ENCODE measurements at places on chromosomes 16 and 17.

DNA sequence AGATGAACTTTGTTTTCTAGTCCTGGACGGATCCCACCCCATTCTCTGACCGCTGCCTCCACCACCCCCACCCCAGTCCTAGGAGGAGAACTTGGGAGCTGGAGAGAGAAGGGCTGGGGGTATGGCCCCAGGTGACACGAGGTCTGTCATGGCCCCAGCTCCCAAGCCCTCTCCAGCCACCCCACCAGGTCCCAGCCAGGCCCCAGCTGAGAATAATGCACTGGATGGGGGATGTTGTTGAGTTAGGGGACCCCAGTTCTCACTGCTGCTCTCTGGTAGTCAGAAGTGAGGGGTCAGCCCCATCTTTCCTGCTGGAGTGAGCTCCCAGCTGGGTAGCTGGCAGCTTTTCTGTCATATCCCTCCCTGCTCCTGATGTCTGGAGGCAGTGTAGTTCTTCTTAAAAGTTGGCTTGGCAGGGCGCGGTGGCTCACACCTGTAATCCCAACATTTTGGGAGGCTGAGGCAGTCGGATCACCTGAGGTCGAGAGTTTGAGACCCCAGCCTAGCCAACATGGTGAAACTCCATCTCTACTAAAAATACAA is 4.6 kb upstream of the COL1A1 start:
- no peak for DNase-seq

GRCh38 chr17:80856863-80857755 is 134.5 kb upstream of the CHMP6 start:
- no peak for DNase-seq

DNA sequence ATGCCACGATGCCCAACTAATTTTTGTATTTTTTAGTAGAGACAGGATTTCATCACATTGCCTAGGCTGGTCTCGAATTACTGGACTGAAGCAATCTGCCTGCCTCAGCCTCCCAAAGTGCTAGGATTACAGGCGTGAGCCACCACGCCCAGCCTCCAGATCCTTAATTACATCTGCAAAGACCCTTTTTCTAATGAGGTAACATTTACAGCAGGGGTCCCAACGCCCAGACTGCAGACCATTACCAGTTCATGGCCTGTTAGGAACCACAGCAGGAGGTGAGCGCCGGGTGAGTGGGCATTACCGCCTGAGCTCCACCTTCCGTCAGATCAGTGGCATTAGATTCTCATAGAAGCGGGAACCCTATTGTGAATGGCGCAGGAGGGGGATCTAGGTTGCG is 4.0 kb upstream of the RAB11FIP4 start:
- DNase-seq: no peak

- DNase-seq: no peak
These were observed 1.0 kb downstream of the MCRIP1 start for GRCh38 chr17:81831957-81832607.

GRCh38 chr16:47016700-47017133 is 43.2 kb upstream of the DNAJA2 start:
- no peak for DNase-seq

GRCh38 chr16:50396761-50397535 is 28.2 kb upstream of the BRD7 start:
- no peak for DNase-seq

DNA sequence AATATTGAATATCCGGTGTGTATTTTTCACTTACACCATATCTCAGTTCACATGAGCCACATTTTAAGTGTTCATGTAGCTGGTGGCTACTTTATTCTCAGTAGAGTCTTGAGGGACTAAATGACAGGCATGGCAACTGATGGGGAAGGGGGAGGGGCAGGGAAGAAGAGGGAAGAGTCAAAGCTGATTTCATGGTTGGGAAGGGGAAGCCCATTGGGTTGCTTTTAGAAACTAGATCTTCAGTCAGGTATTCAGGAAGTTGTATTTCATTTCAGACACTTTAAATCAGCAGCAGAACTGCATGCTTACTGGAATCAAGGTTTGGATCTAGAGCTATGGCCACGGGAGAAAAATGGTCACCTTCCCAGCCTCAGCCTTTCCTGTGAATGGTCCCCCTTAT is 2.9 kb upstream of the WIPI1 start:
- DNase-seq: no peak

DNA sequence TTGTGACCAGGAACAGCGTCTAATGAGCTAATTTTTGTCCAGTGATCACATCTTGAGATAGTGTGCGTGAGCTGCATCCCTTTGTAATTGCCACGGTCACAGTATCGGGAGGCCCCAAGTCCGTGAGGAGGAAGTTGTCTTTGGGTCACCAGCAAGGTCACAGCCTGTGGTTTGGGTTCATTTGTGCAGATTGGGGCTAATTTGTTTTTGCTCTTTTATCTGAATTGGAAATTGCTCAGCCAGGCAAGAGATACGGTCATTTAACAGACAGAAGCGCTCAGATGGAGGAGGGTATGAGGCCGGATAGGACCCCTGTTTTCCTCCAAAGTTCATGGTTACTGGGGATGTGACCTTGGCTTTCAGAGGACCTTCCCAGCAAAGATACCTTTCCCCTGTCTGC is 174.1 kb downstream of the SNX29 start:
- DNase-seq: no peak

DNA sequence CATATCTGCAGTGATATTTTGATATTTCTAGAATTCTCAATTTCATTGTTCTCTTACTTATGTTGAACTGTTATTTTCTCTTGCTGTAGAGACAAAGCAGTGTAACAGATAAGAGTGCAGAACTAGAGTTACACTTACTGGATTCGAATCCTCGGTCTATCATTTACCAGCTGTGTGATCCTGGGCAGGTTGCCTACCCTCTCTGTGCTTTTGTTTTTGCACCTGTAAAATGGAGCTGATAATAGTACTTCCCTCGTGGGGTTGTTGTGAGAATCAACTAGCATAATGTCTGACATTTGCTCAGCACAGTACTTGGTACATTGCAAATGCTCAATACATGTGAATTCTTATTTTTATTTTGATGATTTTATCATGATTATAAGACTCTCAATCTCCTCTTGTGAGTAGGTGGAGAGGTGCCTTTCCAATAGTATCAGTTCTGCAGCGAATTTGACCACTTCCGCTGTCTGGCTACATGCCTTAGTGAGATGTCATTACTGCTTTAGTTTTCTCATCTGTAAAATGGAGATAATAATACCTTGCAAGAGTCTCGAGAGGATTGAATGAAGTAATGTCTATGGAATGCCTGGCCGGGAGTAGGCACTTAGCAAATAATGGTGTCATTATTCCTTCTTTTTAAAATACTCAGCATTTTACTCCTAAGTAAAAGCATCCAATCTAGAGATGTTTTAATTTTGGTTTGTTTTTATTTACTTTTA is 312.2 kb upstream of the MAF start:
- DNase-seq: no peak

- DNase-seq: no peak
These were observed 2.1 kb upstream of the MFAP4 start for GRCh38 chr17:19388791-19389785.

DNA sequence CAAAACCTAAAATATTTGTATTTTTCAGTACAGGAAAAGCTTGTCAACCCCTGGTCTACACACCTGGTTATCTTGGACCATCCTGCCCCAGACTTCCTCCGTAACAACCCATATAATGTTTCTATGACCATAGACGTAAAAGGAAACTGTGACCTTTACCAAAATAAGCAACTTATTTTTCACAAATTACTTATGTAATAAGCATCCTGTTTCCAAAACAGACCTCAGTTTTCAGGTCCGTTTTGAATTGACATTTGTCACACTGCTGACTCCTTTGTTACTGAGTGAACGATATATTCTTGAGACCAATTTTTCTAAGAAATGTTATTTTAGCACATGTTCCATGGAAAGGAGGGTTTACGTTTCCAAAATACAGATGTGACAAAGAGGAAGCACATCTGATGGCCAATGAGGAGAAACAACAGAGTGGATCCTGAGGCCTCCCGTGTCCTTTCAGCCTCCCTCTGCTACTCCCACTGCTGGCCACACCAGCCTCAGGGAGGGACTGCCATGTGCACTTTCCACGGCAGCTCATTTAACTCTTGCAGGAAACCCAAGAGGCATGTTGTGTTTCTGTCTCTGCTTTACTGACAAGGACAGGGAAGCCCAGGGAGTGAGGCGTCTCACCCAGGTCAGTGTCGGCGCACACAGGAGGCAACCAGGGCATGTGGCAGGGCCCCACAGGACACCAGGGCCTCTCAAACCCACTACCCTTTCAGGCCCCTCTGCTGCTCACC is 20.1 kb upstream of the ALDH3A1 start:
- no peak for DNase-seq

- DNase-seq: no peak
These were observed 16.7 kb upstream of the ADGRG1 start for GRCh38 chr16:57611706-57612105.

DNA sequence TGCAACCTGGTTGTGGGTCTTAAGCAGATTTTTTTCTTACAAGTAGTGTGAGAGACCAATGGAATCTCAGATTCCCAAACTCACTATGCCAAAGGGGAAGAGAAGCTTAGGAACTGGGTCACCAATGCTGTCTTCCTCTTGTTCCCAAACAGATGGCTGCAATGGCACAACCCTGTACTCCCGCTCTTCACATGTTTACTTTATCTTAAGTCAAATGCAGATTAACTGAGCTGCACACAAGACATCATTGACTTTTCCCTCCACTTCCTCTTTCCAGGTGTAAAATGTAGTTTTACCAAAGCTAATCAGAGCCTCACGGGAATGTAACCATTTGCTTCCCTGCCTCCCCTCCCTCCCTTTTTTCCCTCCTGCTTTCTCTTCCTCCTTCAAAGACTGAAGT is 14.4 kb upstream of the CD300E start:
- DNase-seq: no peak

DNA sequence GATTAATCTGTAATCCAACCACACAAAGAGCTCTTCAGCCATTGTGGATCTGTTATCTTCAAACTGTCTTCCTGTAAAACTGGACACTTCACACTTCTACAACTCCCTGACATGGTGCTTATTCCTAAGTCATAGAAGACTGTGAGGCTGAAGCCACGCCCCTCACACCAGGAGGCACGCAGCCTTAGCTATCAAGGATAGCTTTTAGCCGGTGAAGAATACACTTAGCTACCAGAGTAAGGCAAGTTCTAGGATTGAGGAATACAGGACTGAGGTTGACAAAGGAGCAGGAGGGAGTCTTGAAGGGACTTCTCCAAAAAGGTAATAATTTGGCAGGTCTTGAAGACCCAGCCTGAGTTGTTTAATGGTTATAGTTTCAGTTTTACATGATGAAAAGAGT is 79.8 kb upstream of the GAS7 start:
- DNase-seq: no peak

GRCh38 chr16:13435873-13436474 is 484.0 kb upstream of the ERCC4 start:
- no peak for DNase-seq

DNA sequence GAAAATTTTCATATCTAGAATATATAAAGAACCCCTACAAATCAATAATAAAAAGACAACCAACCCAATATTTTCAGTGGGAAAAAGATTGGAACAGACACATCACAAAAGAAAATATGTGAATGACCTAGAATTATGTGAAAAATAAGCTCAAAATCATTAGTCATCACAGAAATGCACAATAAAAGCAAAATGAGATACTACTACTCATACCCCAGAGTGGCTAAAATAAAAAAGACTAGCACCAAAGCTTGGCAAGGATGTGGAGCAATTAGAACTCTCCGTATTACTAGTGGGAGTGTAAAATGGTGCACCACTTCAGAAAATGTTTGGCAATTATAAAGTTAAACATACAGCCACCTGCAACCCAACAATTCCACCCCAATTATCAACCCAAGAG is 48.0 kb upstream of the CDH5 start:
- DNase-seq: no peak

GRCh38 chr16:60882816-60883215 is 1153.4 kb downstream of the CDH8 start:
- DNase-seq: no peak

- DNase-seq: no peak
These were observed 91.2 kb downstream of the ZNF778 start for GRCh38 chr16:89308391-89309333.

DNA sequence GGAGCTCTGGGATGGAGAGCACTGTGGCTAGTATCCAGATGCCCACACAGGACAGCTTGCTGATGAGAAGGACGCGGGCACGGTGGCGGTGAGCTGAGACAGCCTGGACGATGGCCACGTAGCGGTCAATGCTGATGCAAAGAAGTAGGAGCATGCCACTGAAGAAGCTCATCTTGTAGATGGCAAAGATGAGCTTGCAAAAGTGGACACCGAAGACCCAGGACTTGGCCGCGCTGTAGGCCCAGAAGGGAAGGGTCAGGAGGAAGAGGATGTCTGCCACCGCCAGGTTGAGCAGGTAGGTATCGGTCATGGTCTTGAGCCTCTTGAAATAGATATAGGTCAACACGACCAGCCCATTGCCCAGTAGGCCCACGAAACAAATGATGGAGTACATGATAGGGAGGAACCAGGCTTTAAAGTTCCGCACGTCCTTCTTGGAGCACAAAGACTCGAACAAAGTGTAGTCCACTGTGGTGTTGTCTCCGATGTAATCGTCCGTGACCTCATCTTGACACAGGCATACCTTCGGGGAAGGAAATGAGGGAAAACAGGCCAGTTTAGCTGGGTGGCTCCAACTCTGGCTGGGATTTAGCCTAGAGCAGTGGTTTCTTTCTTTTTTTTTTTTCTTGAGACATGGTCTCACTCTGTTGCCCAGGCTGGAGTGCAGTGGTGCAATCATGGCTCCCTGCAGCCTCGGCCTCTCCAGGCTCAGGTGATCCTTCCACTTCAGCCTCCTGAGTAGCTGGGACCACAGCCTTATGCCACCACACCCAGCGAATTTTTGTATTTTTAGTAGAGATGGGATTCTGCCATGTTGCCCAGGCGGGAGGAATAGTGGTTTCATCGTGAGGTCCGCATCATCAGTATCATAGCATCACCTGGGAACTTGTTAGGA is 9.7 kb downstream of the CCR7 start:
- no peak for DNase-seq

GRCh38 chr17:55294042-55294751 is 29.4 kb downstream of the HLF start:
- DNase-seq: no peak

- no peak for DNase-seq
These were observed 76.7 kb upstream of the DOC2B start for GRCh38 chr17:258045-258734.
